ENCODE measurements at places on chromosomes 6 and 20.

DNA sequence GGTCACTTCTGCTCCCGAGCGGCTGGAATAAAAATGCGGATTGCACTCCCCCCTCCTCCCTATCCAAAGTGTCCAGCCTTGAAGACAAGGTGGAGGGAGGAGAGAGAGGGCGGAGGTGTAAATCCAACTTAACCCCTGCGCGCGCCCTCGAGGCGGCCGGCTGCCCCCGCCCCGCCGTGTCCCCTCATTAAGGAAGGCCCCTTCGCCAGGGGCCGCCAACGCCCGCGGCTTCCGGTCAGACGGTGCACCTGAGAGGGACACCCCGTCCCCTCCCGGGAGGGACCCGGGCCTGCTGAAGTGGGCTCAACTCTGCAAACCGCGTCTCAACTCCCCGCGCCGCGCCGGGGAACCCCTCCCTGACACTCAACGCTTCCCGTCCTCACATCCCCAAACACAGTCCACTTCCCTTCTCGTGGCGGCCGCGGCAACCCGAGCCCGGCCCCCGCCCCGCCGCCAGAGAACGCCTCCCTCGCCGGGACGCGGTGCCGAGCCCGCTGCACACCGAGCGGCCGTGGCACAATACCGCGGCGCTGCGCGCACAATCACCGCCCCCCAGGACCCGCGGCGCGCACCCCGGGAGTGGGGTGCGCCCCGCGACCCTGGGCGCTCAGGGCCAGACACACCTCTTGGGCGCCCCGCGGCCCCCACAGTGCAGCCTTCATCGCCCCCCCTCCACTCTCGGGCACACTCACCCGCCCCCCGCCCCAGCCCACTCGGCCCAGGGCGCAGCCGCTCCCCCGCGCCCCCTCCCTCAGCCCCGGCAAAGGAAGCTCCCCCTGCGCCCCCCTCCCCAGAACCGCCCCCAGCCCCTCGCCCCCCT is 102.5 kb downstream of the NOL4L start:
- DNase-seq = no peak

GRCh38 chr6:56204134-56204533 is 43.2 kb downstream of the COL21A1 start:
- DNase-seq = no peak

DNA sequence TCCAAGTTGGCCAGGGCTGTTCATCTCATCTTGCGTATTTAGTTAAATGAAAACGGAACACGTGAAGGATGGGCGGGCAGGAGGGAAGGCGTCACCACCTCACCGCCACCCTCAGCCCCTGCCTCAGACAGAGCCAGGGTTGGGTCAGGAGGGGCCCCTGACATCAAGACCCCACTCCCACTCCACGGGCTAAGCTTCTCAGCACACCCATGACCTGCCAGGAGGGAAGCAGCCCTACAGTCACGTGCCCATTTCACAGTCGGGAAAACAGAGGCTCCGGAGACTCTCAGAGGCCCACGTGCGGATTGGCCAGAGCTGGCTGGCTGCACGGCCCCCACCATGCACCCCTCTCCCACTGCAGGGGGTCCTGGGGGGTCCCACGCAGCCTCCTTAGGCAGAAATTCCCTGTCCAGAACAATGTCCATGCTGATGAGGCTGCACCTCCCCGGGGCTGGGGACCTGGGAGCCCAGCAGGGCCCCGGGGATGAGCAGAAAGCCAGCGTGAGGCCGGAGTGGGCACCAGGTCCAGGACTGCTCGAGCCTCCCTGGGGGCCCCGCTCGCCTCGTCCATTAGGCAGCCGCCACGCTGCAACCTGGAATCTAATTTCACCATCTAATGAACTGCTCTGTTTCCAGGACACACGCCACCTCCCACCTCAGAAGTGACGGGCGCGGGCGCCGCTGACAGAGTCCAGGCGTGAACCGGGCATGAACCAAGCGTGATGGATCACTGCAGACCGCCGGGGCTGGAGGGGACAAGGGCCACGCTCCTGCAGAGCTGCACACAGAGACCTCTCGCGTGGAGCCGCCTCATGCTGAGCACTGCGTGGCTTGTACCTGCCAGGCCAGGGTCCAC is 15.8 kb downstream of the KCNQ2 start:
- no peak for DNase-seq

- DNase-seq = peak; percentile 40
These were observed 1.5 kb upstream of the GMEB2 start for GRCh38 chr20:63628246-63628975.

DNA sequence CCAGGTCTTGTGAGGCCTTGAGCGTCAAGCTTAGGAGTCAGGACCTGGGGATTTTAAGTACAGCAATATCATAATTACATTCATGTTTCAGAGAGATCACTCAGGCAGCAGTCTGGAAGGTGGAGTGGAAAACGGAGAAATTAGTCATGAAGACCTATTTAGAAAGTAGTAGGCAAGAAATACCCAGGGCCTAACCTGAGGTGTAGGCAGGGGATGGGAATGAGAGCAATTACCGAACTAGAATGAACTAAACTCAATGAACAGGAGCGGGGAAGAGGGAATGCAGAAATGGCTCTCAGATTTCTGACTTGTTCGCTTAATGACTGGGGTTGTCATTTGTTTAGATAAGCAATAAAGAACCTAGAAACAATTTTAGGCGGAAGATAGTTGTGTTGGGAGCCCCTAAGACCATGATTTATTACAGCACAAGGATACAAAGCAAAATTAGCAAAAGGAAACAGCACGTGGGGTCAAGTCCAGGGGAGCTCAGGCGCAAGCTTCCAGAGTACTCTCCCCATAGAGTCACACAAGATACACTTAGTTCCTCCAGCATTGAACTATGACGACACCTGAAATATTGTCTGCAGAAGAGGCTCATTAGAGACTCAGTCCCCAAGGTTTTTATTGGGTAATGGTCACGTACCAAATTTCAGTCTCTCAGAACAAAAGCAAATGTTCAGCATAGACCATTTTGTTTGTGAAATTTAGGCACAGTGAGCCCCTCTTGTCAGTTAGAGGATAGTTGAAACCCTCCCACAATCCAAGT is 178.8 kb upstream of the AKAP12 start:
- DNase-seq = no peak

- no peak for DNase-seq
These were observed 11.2 kb downstream of the CST5 start for GRCh38 chr20:23868321-23868720.

DNA sequence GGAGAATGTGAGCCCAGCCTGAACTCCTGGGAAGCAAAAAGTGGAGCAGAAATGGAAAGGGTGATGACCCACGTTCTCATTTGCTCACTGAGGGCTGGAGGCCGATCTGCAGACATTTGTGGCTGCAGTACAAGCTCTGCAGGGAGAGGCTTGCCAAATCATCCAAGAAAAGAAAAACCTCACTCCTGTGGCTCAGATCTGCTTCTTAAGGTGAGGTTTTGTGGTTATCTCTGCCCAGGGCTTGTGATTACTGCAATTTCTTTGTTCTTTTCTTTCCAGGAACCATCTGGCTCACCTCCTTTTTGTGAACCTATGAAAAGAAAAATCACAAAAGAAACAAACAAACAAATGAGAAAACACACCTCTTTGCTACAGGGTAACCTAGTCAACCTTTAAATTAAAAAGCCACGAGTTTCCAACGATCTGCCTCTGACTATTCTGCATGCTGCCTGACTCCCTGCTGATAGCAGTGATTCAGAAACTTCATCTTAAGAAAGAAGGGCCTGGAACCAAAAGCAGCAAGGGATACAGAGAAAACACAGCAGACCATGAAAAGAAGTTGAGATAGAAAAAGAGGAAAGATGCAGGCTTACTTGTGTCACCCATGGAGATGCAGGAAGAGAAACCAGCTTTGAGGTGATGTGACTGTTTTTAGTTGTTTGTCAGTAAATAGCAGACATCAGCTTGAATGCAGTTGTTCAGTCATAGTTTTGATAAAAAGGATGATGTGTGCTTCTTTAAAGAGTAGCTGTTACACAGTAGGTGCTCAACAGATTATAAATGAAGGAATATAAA is 165.1 kb downstream of the LMBRD1 start:
- no peak for DNase-seq

DNA sequence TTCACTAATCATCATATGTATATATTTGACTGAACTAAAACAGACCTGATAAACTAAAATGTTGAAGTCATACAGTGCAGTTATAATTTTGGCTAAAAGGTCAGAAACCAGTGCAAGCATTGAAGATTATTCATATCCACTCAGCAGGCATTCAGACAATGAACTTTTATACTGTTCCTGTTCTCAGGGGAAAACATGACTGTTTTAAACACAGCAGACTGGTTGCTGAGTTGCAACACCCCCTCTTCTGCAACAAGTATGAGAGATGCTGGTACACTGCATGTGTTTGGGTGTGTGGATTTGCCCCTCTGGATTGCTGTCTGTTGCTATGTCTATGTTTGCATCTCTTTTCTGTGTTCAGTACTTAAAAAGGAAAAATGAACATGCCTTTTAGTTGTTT is 206.8 kb downstream of the EYA4 start:
- no peak for DNase-seq

GRCh38 chr20:16533502-16533901 is 39.7 kb downstream of the KIF16B start:
- DNase-seq = peak; percentile 12

DNA sequence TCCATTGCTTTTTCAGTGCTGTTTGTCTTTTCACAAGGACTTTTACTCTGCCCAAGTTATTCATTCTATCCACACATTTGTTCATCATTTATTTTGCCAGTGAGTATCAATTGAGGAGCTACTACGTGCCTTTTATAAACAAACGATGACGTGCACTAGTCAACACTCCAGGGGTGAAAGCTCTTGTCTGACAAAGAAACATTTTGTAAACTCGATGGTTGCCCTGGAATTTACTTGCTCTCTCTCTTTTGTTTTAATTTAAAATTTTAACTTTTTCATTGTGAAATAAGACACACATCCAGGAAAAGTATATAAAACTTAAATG is 8.3 kb upstream of the MRPS18A start:
- DNase-seq = no peak

DNA sequence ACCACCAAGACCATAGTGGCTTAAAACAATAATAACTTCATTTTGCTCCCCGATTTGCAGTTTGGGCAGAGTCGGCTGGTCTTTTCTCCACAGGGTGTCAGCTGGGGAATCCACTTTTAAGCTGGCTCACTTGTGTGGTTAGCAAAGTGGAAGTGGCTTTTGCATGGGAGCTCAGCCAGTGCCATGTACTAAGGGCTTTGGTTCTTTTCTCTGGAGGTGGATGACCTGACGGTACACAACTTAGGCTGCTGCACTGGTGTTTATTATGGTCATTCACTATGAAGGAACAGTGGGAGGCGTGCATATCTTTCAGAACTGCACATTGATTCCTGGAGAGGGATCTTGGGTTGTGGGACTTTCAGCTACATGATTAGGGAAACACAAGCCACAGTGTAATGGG is 141.0 kb downstream of the OR2B2 start:
- no peak for DNase-seq

- DNase-seq = no peak
These were observed 199.0 kb downstream of the JARID2 start for GRCh38 chr6:15444881-15445280.

- no peak for DNase-seq
These were observed 1.9 kb upstream of the SRSF3 start for GRCh38 chr6:36592221-36592655.

DNA sequence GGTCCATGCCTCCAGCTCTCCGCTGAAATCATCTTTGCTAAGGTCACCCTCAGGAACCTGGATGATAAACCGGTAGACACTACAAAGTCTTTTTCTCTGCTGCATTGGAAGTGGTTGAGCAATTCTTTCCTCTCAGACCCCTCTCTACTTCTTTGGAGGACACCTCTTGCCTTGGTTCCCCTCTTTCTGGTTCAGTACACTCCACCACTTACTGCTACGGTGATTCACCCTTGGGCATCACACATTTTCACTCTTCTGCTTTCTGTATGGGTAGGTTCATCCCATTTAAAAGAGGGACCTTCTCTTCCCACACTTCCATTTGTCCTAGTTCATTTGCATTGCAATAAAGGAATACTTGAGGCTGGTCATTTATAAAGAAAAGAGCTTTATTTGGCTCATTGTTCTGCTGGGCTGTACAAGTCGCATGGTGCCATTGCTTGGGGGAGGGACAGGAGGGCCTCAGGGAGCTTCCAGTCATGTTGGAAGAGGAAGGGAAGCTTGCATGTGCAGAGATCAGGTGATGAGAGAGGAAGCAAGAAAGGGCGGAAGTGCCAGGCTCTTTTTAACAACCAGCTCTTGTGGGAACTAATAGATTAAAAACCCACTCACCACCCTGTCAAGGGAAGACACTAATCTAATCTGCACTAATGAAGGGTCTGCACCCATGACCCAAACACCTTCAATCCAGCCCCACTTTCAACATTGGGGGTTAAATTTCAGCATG is 149.7 kb upstream of the TMEM170B start:
- DNase-seq = no peak

DNA sequence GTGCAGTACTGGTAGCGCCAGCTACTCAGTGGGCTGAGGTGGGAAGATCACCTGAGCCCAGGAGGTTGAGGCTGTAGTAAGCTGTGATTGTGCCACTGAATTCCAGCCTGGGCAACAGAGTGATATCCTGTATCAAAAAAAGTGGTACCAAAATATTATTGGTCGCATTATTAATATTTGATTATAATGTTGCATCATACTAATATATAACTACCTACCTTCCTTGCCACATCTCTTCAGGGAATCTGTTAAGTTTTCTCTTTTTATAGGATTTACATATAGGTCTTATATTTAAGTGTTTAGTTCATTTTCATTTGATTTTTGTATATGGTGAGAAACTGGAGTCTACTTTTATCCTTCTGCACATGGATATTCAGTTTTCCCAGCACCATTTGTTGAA is 66.3 kb upstream of the PHACTR3 start:
- no peak for DNase-seq

- peak; percentile 35 for DNase-seq
These were observed 57.7 kb downstream of the SNX5 start for GRCh38 chr20:17910828-17911294.

- no peak for DNase-seq
These were observed 657.5 kb downstream of the RFPL4B start for GRCh38 chr6:113004470-113005270.

GRCh38 chr20:41198443-41198842 is 61.1 kb downstream of the PLCG1 start:
- no peak for DNase-seq

DNA sequence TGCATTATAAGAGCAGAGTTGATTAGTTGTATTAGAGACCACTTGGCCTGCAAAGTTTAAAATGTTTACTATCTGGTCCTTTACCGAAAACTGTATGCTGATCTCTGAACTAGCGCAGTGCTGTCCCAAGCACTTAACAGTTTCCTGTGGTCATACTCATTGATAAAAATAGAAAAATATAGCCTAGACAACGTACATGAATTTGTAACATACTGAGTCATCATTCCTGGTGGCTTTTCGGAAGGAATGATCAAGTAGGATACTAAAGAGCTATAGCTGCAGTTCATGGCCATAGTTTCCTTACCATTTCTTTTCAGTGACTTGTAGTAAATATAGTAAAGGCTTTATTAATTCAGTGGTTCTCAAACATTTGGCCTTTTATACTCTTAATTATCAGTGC is 18.4 kb downstream of the TTK start:
- DNase-seq = no peak

GRCh38 chr6:111699123-111699522 is 93.4 kb upstream of the TRAF3IP2 start:
- no peak for DNase-seq

- DNase-seq = no peak
These were observed 47.3 kb upstream of the SLC2A12 start for GRCh38 chr6:134099770-134100169.

GRCh38 chr6:139325125-139325524 is 33.3 kb upstream of the TXLNB start:
- no peak for DNase-seq

Data from right lung (tissue), 10 donors.